ENCODE measurements at places on chromosomes 5 and 9.
A peak's percentile ranks its signal among the peaks of the same experiment; 100 is the strongest.

GRCh38 chr5:26791433-26791832, 247.0 kb downstream of the CDH9 start:
- no peak for DNase-seq

DNA sequence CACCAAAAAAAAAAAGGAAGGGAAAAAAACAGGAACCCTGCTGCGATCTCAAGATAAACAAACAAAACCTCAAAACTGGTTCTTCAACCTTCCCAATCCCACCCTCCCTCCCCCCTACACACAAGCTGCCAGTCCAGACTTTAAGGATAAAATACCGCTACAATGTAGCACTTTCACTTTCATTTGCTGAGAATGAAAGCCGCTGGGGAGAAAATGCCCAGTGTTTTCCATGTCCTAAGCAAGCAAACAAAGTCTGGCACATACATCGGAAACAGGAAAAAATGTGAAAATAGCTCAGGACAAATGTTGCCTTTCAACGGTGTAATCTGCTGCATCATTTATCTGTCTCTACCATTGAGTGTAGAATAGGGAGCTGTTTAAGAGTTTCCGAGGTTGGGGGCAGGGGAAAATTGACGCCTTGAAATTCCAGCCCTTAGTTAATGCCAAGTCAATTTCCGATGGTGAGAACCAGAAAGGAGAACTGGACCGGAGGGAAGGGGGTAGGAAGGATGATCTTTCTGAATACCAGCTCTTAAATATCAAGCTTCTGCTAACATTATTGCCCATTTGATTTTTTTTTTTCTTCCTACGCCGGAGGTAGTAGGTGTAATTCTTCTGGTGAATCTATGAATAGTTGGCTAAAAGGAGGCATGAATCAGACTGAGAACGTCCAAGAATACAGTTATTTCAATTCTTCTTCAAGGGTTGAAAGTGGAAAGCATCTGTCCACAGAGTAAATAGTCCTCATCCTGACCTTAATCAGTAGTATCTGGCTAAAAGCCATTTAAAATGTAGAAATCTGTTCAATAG, 1.2 kb upstream of the ADAMTS6 start:
- DNase-seq = peak; percentile 53

GRCh38 chr5:154541553-154541952, 63.5 kb upstream of the HAND1 start:
- no peak for DNase-seq

- DNase-seq = peak; percentile 89
Observed at GRCh38 chr5:11251247-11251646, 490.2 kb upstream of the DAP start.

GRCh38 chr5:1783216-1783554, 16.5 kb downstream of the MRPL36 start:
- no peak for DNase-seq

DNA sequence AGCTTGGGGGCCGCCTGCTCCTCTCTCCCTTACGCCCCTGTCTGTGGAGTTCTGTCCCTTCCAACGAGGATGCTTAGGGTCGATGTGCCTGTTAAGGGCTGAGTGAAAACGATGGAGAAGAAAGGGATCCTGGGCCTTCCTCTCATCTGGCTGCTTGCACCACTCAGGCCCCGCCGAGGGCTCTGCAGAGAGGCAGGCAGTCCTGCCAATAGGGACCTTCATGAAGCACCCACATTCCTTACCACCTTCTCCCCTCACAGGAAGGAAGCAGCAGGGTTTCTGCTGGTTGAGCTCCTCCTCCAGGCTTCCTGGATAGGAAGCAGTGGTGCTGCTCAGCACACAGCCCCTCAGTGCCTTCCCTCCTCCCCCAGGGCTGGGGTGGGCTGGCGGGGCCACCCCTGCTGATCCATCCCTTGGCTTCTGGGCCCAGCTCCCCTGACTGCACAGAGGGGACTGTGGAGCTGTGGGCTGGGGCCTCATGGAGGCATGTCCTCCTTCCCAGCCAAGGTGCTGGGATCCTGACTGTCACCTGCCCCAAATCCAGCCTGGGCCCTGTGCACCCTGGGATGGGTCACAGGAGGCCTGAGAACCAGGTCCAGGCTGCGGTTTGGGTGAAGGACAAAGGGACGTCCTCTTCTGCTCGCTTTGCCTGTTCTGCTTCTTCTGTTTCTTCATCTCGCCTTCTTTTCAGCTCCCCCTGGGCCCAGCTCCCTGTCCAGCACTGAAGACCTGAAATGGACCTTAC, 50.5 kb downstream of the AHRR start:
- no peak for DNase-seq

DNA sequence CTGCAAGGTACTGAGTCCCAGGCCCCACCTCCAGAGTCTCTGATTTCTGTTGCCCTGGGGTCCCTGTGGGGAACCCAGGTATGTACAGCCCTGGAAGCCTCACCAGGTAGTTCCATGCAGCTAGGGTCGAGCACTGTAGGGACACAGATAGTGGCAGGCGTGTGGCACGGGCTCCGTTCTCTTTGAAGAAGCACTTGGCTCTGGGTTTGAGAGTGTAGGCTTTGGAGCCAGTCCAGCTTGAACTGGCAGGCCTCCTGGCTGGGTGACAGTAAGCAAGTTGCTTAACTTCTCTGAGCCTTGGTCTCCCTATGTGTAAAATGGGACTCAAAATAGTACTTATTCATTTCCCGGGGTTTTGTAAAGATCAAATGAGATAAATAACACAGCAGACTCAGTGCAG, 5.6 kb downstream of the OLFM1 start:
- DNase-seq = no peak

- no peak for DNase-seq
Observed at GRCh38 chr9:129653823-129654553, 11.5 kb upstream of the PRRX2 start.

DNA sequence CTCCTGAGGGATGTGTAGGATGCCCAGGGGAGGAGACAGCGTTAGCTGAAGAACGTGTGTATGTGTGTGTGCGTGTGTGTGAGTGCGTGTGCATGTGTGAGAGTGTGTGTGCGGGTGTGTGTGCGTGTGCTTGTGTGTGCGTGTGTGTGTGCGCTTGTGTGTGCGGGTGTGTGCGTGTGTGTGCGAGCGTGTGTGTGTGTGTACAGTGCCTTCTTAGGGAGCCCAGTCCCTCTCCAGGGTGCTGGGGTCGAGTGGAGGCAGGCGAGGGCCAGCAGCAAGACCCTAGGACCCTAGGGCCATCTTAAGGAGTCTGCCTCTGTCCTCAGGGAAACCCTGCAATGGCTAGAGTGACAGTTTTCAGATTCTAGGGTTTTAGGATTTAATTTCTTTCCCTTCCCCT, 26.0 kb upstream of the STXBP1 start:
- DNase-seq = no peak

GRCh38 chr5:169569513-169569912, 14.1 kb upstream of the SPDL1 start:
- DNase-seq = no peak

GRCh38 chr9:133322701-133323100, 13.3 kb downstream of the SURF6 start:
- no peak for DNase-seq

DNA sequence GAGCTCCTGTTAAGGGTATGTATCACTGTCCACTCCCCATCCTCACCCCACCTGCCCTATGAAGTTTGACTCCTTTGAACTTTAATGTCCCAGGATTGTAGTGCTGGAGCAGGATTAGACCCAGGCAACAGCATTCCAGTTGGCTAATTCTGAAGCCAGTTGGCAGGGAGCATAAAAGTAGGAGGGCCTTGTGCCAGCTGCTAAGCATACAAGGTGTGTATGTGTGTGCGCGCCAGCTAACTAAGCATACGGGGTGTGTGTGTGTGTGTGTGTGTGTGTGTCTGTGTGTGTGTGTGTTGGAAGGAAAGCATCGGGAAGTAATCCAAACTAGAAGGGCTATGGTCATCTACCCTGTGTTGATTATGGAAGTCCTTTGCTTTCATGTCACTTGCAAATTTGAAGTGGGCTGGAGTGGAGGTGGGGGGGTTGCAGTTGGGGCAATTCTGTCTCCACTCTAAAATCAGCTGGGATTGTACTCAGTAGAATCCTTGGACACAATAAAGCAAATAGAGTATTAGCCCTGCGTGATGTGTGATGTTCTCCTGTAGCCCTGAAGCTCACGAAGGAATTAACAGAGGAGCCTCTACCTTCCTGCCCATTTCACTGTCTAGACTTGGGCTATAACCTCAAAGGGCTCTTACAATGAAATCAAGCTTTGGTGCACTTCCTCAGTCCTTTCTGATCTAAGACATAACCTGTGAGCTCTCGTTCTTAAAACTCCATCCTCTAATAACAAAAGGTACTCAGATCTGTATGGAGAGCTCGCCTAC, 26.9 kb downstream of the HMGCR start:
- peak; percentile 23 for DNase-seq

GRCh38 chr9:113620377-113621161, 157.0 kb downstream of the RGS3 start:
- DNase-seq = peak; percentile 84

GRCh38 chr5:136036293-136036911, 7.6 kb downstream of the TGFBI start:
- no peak for DNase-seq

GRCh38 chr5:102589661-102590060, 90.9 kb upstream of the SLCO6A1 start:
- peak; percentile 44 for DNase-seq

DNA sequence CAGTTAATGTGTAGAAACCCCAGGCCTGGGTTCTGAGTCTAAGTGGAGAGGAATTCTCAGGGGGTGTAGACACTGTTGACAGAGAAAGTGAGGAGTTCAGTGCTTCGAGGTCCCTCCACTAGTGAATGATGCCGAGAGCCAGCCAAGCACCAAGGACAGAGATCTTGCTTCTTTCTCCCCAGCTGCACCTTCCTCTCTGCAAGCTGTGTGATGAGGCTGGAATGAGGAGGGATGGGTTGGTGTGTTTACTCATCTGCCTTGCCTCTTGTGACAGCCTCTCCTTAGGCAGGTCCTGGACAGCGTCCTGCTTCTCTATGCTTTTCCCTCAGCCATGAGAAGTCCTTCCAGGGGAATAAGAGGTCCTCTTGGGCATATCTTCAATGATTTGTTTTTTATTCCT, 35.3 kb downstream of the HNRNPH1 start:
- DNase-seq = no peak

- no peak for DNase-seq
Observed at GRCh38 chr9:132109291-132109690, 29.6 kb upstream of the MED27 start.

DNA sequence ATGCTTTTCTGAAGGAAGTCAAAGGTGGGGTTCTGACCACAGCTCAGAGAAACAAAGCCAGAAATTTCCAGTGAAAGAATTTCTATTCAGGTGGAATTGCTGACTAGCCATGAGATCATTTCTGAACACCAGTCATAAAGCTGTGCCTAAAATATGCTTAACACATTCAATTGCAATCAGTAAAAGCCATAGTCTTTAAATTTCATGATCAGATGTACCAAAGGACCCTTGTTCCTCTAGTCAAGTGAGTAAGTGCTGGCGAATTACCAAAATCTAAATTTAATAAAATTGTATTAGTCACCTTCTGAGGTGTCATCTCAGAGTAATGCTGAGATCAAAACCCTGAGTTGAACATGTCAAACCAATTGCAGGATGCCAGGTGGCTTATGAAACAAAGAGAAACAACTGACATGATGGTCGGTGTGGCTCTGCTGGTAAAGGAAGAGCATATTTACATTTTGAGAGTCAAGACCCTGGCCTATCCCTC, 334.2 kb upstream of the CCNH start:
- DNase-seq = peak; percentile 56

GRCh38 chr9:38734831-38735230, 14.9 kb upstream of the FAM240B start:
- no peak for DNase-seq

- peak; percentile 94 for DNase-seq
Observed at GRCh38 chr5:142548739-142549275, 137.1 kb downstream of the FGF1 start.

- no peak for DNase-seq
Observed at GRCh38 chr9:36985769-36986467, 48.1 kb downstream of the PAX5 start.

DNA sequence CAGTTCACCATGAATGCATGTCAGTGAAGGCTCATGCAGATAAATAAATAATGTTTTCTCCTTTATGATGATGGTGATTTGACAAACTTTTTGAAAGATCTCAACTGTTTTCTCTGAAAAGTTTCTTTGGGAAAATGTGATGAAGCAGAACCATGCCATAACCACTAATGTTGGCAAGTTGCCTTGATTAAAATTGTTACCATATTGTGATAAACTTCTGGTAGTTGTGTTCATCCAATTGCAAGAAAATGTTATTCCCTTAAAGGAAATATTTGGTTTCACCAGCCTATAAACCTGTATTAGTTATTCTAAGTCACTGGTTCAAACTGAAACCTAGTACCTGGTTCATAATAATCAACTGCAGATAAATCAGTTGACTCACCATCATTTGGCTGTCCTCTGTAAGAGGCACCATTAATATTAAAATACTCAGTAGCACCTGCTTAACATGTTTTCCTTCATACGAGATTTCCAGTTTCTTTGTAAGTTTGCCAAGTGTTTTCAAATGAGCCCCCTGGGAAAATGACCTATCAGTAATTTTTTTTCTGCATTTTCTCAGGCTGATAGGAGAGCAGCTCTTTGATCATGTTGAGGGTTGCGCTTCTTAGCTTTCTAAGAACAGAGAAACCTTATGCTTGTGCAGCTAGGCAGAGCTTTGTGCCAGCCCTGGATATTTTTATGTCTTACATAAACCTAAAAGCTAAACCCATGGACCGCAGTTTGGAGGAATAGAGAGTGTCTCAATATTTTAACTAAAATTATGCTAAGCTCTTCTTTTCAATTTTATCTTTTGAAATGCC, 88.0 kb downstream of the LURAP1L start:
- no peak for DNase-seq

GRCh38 chr5:160479926-160480325, 58.3 kb downstream of the PTTG1 start:
- DNase-seq = peak; percentile 67

- DNase-seq = peak; percentile 79
Observed at GRCh38 chr5:34522599-34523386, 133.3 kb upstream of the RAI14 start.

- no peak for DNase-seq
Observed at GRCh38 chr9:69967344-69967743, 76.3 kb upstream of the MAMDC2 start.

GRCh38 chr5:124908581-124909451, 162.4 kb upstream of the ZNF608 start:
- DNase-seq = peak; percentile 99

DNA sequence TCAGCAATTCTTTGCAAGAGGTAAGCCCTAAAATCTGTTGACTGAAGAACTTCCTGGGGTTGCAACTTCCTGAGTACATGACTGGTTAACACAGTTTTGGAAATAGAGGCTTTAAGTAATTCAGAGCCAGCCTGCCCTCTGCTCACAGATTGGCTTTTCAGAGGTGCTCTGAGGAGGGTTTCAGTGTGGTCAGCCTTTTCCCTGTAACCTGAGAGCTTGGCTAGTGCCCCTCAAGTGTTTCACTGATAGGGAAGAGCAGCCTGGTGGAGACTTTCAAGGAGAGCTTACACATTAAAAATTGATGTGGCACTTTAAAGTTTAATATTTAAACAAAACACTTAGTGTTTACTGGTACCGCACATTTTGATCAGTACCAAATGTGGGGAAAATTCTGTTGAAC, 56.7 kb upstream of the FOXB2 start:
- DNase-seq = no peak

- DNase-seq = no peak
Observed at GRCh38 chr9:14529629-14530028, 163.6 kb downstream of the ZDHHC21 start.

Data from bronchial epithelial cell (primary cell).